DMS79 (cell line): ENCODE measurements at places on chromosomes 16 and 17.

- no peak for DNase-seq
These were observed 4.7 kb upstream of the NEUROD2 start for GRCh38 chr17:39612291-39612894.

- DNase-seq, result no peak
These were observed 17.9 kb upstream of the SPN start for GRCh38 chr16:29644973-29645693.

DNA sequence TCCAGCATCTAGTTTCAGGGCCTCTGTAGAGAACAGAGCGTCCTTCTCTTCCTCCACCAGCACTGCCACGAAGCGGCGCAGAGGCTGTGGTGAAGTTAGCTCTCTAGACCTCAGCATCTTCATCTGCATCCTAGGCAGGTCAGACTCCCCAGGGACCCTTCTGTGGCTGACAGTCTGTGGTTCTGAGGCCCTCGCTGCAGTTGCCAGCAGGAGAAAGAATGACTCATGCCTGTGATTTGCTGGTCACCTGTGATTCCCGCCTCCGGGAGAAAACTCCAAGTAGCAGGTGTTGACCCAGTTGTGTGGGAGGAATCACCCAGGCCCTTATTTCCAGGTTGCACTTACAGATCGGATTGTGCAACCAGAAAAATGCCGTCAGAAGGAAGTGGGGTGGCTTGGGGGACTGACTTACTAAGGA, 117.3 kb upstream of the CACNG5 start:
- peak; percentile 6 for DNase-seq

DNA sequence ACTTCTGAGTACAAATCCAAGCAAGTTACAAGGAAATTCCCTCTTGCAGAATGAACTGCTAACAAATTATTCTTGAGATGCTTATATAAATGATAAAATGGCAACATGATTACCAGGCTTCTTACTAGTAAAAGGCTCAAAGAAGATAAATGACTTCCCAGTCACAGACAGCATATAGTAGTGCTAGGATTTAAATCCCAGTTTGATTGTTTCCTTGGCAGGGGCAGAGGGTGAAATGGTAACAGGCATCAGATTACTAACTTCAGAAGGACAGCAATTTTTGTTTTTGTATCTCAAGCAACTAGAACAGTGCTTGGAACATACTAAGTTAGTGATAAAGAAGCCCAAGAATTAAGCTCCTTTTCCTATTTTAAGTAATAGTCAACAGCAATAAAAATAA, 102.8 kb downstream of the SSH2 start:
- DNase-seq, result no peak

- DNase-seq, result no peak
These were observed 15.3 kb upstream of the TNFRSF13B start for GRCh38 chr17:16987066-16987829.

GRCh38 chr16:20262248-20262647, 65.1 kb downstream of the GP2 start:
- no peak for DNase-seq

DNA sequence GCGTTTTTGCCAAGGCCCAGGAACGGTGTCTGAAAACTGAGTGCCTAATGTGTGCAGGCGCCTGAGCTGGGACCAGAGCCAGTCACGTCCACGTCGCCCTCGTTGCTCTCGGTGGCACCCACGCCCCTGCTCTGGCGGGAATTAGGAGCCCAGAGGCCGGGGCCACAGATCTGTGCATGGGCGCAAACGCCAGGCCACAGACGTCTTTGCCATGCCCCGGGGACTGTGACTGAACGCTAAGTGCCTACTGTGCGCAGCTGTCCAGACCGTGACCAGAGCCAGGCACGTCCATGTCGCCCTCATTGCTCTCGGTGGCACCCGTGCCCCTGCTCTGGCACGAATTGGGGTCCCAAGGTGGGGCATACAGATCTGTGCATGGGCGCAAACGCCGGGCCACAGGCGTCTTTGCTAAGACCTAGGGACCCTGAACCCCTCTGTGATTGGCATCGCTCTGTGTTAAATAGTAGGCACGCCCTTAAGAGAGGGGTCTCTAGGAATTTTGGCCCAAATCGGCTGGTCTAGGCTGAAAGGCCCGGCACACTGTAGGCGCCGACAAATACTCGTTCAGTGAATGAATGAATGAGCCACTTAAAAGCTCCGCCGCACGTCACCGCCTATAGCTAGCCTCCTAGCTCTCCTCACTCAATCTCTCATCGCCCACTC, 827 bp upstream of the UBALD1 start:
- DNase-seq, result no peak
